Activated T-cell treated with anti-CD3 and anti-CD28 coated beads, Interleukin-2, amount 50 U/mL, for 4 hours (primary cell): ENCODE measurements at places on chromosomes 6 and 20.

DNA sequence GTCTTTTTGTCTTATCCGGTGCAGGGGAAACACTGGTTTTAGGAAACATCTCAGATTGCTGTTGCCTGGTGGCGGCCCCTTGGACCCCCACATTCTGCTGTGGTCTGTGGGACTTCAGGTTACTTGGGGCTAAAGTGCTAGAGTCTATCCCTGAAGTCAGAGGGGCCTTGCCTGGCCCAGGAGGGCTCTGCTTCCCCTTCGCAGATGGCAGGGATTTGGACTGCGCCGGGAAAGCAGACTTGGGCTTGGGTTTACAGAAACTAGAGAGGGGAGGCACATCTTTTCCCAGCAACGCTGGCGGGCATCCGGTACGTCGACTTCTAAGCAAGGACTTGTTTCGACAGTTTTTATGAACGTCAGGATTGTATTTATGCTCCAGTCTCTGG is 17.5 kb downstream of the ZNF217 start:
- no peak for DNase-seq

GRCh38 chr6:115594891-115595290 is 465.8 kb downstream of the FRK start:
- DNase-seq = no peak

DNA sequence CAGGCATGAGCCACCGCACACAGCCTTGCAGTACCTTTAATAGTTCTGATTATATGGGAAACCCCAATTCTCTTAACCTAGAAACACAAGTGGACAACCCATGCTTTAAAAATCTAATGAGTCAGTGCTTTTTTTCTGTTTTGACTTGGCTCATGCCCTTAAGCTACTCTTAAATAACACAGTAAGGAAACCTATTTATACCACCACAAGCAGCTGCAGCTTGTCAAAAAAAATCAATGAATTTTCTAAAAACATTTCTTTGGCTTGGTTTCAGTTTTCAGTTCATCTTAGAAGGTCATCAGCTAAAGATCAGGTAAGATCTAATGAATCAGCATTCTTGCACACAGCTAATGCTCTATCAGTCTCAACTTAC is 124.1 kb upstream of the DST start:
- no peak for DNase-seq

DNA sequence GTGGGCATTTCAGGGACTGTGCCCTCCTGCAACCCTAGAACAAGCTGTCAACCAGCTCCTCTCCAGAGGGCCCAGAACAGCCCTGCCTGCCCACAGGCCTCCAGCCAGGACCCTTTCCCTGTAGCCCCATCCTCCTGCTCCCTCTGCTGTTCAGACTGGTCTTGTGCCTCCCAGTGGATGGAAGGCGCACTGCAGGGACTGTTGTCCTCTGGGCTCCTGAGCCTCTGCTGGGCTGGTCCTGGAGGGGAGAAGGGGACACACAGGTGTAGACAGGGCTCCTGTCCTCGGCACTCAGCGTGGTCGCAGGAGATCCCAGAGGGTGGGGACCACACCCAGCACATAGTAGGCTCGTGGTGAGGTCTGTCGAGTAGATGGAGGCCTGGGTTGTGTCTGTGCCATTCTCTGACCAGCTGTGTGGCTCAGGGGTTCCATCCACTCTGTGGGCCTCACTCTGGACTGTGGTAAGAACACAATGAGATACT is 11.5 kb downstream of the ITPR3 start:
- DNase-seq = peak; percentile 50

GRCh38 chr6:118644007-118644406 is 7.4 kb downstream of the CEP85L start:
- no peak for DNase-seq

- DNase-seq = no peak
These were observed 989 bp downstream of the SERINC3 start for GRCh38 chr20:44520881-44521280.

DNA sequence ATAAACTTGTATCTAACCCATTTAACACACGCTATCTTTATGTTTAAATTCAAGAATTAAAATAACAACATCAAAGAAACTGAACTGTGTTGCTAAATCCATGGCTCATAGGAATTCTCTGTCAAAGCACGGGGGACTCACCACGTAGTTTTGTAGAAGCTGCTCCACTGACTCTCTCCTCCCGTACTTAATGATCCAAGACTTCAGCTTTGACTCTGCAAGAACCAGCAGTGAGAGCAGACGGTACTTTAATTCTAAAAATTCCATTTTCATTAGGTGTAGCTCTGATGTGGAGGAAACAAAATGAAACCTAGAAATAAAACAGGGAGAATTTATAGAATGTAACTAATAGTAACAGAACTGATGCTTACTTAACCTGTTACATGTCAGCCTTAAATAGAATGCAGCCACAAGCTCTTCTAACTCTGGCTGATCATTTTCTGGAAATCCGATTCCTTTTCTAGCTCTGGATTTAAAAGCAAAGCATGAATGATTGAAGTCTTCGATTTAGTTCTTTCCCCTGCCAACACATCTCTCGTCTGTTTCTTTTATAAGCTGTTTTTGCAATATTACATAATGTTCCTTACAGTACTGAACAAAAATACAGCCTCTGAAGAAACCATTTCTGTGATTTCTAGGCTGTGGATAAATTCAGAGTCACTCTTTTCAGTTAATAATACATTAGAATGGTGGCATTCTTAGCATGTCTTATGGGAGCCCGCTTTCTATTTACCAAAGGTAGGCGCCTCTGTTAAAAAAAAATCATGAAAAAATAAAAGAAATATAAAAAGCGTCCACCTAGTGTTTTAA is 165.5 kb downstream of the SYNE1 start:
- no peak for DNase-seq

- DNase-seq = no peak
These were observed 13.8 kb upstream of the GTF3C6 start for GRCh38 chr6:110944681-110945151.

GRCh38 chr6:116017546-116018295 is 43.0 kb downstream of the FRK start:
- no peak for DNase-seq
